ENCODE measurements at places on chromosomes 7 and 10. TPM values are rescaled to one million over a fixed set of nuclear protein-coding genes. Genes with fewer than 3 reads are reported as not detected.
A peak's percentile ranks its signal among the peaks of the same experiment; 100 is the strongest.

Gene IRF5
- under 0.01 TPM for total RNA-seq

Gene VKORC1L1
- total RNA-seq = 18.5 TPM

Gene LIPF
- total RNA-seq = not detected

Gene RPEL1
- 0.29 TPM for total RNA-seq

- no peak for DNase-seq
Observed at GRCh38 chr10:102701796-102702195, 12.4 kb downstream of the ARL3 start.

- peak; percentile 50 for DNase-seq
Observed at GRCh38 chr7:36651404-36651803, 72.9 kb downstream of the AOAH start.

GRCh38 chr7:128066858-128067257, 35.6 kb upstream of the LRRC4 start:
- DNase-seq = no peak

DNA sequence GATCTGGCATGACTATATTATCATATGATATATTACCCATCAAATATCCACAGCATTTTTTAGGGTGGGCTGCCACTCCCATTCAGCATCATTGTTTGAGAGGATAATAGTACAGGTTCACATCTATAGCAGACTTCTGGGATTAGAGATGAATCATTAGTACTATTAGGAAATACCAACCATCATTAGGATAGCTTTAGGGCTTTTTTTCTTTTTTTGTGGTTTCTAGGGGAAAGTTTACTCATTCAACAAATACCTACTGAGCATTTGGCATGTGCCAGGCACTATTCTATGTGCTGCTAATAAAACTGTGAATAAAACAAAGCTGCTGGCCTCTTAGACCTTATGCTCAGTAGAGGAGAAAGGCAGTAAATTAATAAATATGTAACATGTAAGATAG, 40.6 kb downstream of the NHLRC2 start:
- peak; percentile 31 for DNase-seq

- no peak for DNase-seq
Observed at GRCh38 chr10:29005988-29006387, 282.9 kb upstream of the LYZL1 start.

GRCh38 chr7:48380921-48381320, 209.7 kb downstream of the ABCA13 start:
- DNase-seq = no peak

- DNase-seq = no peak
Observed at GRCh38 chr7:135901585-135902540, 75.3 kb downstream of the MTPN start.

DNA sequence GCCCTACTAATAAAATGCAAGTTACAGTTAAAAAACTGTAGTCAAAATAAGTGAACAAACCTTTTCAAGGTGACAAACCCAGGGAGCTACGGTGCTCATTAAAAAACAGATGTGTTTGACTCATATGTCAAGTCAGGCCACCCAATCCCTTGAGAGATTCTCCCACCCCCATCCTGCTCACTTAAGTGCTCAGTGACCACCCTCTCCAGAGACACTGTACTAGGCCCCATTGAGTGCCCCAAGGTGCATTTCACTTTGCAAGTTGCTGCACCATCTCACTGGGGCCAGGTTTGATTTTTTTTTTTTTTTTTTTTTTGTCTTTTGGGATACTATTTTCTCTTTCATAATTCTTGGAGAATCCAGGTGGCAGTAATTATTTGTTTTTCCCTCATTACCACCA, 1.9 kb downstream of the ERV3-1 start:
- no peak for DNase-seq

DNA sequence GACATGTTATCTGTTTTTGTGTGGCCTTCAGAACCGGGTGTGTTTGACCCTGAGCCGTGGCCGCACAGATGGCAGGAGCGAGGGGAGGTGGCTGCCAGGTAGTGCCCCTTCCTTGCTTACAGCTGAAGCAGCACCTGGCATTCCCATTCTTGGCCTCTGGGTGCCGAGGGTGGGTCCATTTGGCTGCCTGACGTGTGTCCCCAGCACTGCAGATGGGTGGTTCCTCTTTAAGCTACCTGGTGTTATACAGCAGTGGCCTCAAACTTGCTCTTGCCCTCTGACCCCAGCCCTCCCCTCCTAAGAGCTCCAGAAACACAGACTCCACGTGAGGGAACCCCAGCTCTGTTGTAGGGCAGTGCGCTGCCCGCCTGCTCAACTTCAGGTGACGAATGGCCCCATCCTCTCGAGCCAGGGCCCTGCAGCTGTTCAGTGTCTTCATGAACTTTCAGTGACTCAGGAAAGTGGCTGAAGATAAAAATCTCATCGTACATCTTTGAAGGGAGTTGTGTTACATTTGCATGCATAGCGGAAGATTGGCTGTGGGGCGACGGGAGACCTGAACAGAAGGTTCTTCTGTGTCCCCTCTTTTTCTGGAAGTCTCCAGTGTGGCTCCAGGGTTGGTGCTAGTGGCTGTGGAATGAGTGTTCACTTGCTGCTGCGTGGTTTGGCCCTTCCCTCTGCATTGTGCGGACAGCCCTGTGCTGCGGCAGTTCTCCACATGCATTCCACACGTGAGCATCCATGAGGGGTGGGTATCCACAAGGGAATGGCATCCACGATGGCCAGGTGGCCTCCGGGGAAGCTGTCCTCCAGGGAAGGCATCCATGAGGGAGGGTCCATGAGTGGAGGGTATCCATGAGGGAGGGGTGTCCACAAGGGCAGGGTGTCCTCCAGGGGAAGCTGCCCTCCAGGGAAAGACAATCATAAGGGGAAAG, 91.6 kb downstream of the INPP5A start:
- peak; percentile 61 for DNase-seq

DNA sequence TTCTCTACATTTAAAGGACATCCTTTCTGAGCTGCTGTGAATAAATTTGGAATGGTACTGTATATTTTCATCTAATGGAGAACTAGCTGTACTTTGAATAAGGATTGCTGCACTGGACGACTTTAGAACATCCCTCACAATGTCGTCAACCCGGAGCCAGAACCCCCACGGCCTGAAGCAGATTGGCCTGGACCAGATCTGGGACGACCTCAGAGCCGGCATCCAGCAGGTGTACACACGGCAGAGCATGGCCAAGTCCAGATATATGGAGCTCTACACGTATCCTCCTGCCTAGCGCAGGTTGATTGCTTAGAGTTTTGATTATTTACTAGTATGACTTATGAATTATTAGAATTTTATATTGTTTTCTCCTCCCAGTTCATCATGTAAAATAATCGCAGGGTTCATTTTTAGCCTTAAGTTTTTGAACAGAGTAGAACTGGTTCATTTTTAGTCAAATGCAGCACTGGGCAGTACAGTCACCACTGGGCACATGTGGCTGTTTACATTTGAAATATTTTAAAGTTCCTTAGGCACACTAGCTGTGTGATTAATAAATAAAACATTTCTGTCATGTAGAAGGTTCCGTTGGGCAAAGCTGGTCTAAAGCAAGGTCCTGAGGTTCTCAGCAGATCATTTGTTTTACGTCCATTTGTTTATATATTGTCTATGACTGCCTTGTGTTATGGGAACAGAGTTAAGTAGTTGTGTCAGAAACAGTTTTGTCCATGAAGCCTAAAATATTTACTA, 31.5 kb downstream of the CUL1 start:
- DNase-seq = peak; percentile 80

DNA sequence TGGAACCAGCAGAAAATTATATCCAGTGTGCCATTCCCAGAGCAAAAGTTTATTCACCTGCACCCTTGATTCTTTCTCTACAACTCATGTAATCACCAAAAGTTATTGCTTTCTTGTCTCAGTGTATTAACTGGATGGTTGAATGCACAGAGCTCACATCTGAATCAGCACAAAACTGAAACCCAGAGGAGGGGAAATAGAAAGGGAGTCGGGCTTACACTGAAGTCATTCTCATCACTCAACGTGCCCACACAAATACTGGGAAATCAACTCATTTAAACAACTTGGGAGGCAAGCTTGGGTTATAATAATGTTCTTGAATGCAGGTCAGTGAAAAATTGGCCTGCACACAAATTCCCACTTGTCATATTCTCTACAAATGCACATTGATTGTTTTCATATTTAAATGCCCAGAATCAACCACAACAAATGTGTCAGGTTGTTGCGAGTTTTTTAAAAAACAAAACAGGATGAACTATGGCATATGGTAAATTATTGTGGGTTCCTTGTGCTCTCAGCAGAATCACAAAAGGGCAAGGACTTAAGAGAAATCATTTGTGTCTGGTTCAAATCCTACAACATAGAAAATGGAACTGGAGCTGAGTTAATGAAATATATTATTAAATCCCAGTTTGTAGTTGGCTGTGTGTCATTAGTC, 125.9 kb upstream of the NOBOX start:
- no peak for DNase-seq

GRCh38 chr7:136937436-136937835, 69.0 kb downstream of the CHRM2 start:
- DNase-seq = no peak

All from osteoblast (primary cell).